ENCODE measurements at places on chromosomes 12 and 14.
A peak's percentile ranks its signal among the peaks of the same experiment; 100 is the strongest.

DNA sequence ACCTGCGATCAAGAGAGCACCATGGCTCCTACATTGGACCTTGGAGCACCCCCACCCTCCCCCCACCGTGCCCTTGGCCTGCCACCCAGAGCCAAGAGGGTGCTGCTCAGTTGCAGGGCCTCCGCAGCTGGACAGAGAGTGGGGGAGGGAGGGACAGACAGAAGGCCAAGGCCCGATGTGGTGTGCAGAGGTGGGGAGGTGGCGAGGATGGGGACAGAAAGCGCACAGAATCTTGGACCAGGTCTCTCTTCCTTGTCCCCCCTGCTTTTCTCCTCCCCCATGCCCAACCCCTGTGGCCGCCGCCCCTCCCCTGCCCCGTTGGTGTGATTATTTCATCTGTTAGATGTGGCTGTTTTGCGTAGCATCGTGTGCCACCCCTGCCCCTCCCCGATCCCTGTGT is 1.8 kb upstream of the RNU7-1 start:
- DNase-seq, result no peak

DNA sequence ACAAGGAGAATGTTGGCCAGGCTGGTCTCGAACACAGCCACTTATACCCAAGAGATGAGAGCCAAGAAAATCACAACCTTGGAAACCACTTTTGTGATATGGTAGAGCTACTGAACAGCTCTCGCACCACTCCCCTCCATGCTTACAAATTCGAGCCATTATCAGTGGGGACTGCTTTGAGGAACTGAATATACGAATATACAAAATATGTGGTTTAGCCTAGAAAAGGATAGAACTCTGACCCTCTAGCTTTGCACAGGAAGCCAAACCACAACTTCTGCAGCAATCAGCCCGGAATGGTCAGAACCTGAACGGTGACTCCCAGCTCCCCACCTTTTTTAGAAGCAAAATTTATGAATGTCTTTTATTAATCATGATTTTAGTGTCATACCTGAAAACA is 129.8 kb upstream of the TMEM132C start:
- DNase-seq, result no peak

- DNase-seq, result no peak
Observed at GRCh38 chr12:52037248-52037861, 13.9 kb upstream of the NR4A1 start.

DNA sequence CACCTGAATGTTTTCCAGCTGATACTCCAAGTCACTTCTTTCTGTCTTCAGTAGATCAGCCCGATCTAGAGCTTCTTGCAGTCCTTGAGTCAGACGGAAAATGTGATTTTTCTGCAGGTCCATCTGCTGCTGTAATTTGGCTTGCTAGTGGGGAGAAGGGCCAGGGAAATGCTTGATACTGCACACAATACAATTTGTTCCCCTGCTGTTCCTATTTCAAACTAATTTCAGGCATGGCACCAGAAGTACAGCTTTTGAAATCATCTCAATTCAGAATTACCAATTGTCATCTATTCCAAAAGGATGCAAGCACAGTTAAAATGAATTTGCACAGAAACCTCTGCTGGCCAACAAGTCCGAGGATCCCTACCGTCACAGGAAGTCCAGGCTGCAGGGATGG is 53.4 kb downstream of the PRKAB1 start:
- DNase-seq, result no peak

DNA sequence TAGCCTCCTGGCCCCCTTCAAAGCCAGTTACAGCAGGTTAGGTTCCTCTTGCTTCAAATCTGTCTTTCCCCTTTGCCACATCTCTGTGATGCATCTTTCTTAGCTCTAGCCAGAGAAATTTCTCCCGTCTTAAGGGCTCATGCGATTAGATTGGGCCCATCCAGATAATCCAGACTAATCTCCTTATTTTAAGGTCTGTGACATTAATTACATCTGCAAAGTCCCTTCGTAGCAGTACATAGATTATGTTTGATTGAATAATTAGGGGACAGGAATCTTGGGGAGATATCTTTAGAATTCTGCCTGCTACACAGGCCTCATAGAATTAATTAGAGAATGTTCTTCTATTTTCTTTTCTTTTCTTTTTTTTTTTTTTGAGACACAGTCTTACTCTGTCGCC is 79.3 kb downstream of the SPATS2 start:
- DNase-seq, result no peak

GRCh38 chr14:30521899-30522736 is 36.8 kb upstream of the G2E3 start:
- no peak for DNase-seq

- no peak for DNase-seq
Observed at GRCh38 chr12:54359762-54360351, 4.4 kb downstream of the GPR84 start.

GRCh38 chr12:96862326-96862725 is 44.7 kb upstream of the NEDD1 start:
- DNase-seq, result no peak

DNA sequence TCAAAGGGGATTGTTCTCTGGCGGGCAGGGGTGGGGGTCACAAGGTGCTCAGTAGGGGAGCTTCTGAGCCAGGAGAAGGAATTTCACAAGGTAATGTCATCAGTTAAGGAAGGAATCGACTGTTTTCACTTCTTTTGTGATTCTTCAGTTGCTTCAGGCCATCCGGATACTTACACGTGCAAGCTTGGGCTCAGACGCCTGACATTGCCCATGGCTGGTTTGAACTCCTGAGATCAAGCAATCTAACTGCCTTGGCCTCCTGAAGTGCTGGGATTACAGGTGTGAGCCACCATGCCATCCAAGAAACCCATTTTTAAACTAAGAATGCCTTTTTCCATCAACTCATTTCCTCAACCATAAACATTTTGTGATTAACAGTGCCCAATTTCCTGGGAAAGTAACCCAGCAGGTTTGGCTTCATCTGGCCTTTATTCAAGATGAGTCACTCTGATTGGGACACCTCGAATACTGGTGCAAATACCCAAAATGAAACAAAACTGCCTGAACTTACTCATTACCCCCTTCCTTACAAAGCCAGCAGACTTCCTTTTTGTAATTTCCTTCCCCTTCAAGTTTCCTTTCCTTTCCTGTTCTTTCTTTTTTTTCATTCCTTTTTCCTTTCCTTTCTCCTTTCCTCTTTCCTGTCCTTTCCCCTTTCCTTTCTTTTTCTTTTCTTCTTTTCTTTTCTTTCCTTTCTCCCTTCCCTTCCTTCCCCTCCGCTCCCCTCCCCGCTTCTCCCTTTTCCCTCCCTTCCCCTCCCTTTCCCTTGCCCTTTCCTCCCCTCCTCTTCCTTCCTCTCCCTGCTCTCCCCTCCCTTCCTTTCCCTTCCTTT is 10.2 kb upstream of the RNASE10 start:
- DNase-seq, result no peak

- no peak for DNase-seq
Observed at GRCh38 chr14:65943150-65943549, 530.6 kb downstream of the FUT8 start.

- no peak for DNase-seq
Observed at GRCh38 chr14:22994762-22995275, 12.5 kb upstream of the AJUBA start.

DNA sequence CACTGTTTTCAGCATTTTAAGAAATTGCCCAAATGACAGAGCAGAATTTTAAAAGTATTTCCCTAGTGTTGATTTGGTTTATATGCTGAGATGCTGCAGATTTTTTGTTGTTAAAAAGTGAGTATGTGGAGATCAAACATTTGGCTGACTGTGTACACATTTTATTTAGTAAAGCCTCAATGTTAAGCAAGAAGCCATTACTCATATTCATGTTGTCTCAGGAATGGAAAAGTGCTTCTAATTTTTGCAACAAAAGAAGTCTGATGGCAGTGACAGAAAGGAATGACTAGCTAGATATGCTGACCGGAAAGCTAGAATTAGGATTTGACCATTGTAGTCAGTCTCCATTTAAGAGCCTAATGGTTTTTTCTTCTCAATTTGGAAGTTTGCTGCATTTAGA is 22.5 kb downstream of the SLC38A6 start:
- peak; percentile 34 for DNase-seq

- DNase-seq, result no peak
Observed at GRCh38 chr12:77980782-77981181, 150.1 kb downstream of the NAV3 start.

- no peak for DNase-seq
Observed at GRCh38 chr12:62604373-62604772, 137.7 kb downstream of the MON2 start.

- DNase-seq, result no peak
Observed at GRCh38 chr14:20612403-20612802, 21.2 kb upstream of the RNASE12 start.

DNA sequence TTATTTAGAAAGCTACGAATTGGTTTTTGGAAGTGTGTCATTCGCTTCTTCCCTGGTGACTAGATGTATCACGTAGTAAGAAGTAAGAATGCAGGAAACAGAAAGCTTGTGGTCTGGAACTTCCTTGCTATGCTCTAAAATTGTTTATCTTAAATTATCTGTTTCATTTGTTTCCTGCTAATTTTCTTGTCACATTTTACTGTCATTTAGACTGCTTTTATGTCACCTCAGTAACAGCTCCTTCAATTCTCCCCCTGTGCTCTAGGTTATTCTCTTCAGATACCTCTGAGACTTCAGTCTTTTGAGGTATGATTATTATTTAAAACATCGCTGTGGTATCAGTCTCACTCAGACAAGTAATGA is 699 bp upstream of the CD69 start:
- no peak for DNase-seq

- no peak for DNase-seq
Observed at GRCh38 chr12:19639781-19640415, 200.6 kb downstream of the AEBP2 start.

GRCh38 chr14:66152747-66153146 is 333.4 kb upstream of the CCDC196 start:
- DNase-seq, result no peak

DNA sequence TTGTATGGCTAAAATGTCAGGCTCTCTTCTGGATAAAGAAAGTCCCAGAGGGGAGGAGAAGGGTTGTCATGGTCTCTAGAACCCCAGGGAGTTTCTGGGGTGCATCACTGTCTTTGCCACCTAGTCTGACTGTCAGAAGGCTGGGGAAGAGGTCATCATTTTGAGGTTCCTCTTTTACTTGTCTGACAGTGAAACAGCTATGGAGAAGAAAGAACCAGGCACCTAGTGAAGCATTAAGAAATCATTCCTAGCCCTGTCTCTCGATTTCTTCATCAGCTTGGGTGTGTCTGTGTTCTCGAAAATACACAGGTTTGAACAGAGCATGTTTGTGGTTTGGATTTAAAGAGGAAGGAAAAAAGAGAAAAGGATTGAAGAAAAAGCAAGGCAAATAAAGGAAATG is 158.7 kb upstream of the LRIG3 start:
- DNase-seq, result no peak

- DNase-seq, result no peak
Observed at GRCh38 chr12:125533434-125534029, 468.3 kb downstream of the AACS start.

DNA sequence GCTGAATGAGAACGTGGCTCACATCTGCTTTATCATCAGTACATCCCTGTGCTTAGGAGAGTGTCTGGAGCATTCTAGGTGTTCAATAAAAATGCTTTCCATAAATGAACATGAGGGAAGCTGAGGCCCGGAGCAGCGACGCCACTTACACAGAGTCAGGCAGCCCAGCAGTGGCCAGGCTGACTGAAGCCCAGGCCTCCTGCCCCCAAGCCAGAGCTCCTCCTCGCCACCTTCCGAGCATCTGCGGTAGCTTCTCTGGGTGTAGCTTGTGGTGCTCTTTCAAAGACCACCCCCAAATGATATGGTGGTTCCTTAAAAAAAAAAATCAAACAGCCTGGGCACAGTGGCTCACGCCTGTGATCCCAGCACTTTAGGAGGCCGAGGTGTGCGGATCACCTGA is 88.8 kb downstream of the FBXL14 start:
- no peak for DNase-seq

GRCh38 chr12:68557011-68557730 is 53.5 kb upstream of the RAP1B start:
- DNase-seq, result peak; percentile 66

DNA sequence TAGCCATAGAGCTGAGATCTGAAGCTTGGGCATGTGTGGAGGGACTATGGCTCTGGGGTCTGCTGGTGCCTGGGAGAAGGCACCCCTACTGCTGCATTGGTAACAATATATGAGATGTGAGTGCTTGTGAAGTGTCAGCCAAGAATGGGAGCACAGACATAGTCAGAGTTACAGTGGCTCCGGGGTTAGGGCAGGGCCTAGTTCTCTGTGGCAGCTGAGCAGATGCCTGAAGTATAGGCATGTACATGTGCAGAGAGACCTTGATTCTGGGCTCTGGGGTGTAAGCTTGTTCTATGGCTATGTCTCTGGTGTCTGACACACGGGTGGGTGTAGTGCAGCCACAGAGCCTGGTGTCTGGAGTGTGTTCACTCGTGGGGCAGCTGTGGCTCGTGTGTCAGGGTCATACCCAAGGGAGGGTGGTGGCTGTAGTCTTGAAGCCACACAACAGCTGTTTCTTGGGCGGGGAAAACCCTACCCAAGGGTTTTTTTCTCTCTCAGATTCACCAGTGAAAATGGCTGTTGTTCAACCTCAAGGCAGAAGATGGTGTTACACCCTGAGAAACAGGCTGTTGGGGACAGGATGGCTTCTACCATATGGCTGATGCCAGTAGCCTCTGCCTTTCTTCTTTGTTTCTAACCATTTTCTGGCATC is 11.9 kb upstream of the TCL1A start:
- DNase-seq, result no peak

DNA sequence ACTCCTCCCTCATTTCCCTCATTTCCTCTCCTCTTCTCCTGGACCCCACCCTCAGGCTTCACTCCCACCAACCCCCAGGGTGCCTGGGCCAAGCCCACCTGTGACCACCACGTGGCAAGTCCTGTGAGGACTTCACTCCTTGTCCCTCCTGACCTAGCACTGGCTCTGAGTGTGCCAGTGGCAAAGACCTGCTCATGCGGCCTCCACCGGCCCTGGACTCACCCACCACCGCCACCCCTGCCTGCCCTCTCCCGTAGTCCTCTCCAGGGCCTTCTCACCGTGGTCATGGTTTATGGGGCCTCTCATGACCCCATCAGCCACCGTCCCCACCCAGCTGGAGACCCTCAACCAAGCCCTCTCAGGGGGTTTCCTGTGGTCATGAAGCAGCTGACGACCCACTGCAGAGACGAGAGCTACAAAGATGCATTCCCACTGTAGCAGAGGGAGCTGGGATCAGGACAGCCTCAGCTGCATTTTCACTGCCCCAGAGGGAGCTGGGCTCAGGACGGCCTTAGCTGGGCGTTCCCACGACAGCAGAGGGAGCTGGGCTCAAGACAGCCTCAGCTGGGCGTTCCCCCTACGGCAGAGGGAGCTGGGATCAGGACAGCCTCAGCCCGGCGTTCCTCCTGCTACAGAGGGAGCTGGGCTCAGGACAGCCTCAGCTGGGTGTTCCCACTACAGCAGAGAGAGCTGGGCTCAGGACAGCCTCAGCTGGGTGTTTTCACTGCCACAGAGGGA is 3.2 kb upstream of the C14orf180 start:
- no peak for DNase-seq

Measured in AG09309 (cell line).